ENCODE measurements at places on chromosomes 16 and 17.
A peak's percentile ranks its signal among the peaks of the same experiment; 100 is the strongest.

GRCh38 chr17:42304187-42305030 is 16.1 kb downstream of the STAT5A start:
- no peak for DNase-seq

GRCh38 chr17:77884019-77884418 is 74.5 kb upstream of the TNRC6C start:
- no peak for DNase-seq

- DNase-seq = no peak
Observed at GRCh38 chr17:57609125-57609877, 135.8 kb downstream of the CCDC182 start.

- DNase-seq = no peak
Observed at GRCh38 chr16:69319826-69320739, 8.9 kb downstream of the VPS4A start.

DNA sequence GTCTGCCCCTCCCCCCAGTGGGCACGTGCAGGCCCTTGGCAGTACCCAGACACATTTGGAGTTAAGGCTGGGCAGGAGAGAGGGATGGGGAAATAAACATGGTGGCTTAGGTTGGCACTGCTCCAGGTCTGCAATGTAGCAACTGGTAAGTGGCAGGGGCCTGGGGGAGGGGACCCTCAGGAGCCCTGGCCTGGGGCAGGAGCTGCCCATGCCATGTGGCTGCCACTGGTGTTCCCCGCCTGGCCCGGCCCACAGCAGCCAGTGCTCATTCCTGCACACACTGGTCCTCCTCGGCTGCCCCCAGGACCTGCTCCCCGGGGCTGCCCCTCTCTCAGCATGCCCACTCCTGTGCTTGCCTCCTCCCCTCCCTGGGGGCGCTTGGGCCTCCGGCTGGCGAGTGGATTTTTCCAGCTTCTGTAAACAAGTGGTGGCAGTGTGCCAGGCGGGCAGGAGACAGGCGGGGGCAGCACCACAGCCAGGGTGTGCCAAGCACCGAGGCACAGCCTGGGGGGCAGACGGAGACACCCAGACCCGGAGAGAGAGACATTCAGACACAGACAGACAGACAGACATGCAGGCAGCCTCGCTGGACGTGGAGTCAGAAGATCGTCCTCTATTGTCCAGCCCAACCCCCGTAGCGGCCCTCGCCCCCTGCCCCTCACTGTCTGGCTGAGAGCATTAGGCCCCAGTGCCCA is 9.4 kb downstream of the THRA start:
- DNase-seq = peak; percentile 17

GRCh38 chr17:63714550-63715277 is 14.8 kb upstream of the LIMD2 start:
- no peak for DNase-seq

GRCh38 chr17:58576679-58577367 is 62.4 kb upstream of the MTMR4 start:
- DNase-seq = no peak

GRCh38 chr17:4950075-4950745 is 709 bp upstream of the ENO3 start:
- DNase-seq = no peak

- DNase-seq = no peak
Observed at GRCh38 chr17:83057793-83058265, 21.6 kb upstream of the METRNL start.

GRCh38 chr16:22693638-22694340 is 120.2 kb upstream of the HS3ST2 start:
- no peak for DNase-seq

DNA sequence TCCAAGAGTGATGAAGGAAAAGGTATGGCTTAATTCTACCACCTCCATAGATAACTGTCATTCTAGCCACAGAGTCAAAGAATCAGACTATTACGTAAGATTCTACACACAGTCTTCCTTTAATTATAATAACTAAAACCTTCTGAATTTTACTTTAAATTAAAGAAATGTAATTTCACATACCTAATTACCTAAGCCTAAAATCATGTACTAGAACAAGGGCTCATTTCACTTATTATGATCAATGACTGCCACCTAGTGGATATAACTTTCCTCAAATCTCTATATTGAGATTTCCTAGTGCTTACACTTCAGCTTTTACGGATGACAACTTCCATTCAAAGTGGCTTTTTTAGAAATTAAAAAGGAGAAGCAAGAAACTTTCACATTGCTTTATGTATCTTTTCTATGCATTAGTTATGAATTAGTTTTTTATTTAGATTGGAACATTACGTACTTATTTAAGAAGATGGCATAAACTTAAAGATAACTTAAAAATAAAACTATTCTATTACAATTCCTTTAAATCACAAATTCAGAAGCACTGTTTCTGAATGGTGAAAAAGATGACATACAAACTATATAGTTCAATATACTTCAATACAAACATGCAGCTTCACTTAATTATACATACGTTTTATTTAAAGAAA is 18.2 kb upstream of the ABCA10 start:
- DNase-seq = no peak

DNA sequence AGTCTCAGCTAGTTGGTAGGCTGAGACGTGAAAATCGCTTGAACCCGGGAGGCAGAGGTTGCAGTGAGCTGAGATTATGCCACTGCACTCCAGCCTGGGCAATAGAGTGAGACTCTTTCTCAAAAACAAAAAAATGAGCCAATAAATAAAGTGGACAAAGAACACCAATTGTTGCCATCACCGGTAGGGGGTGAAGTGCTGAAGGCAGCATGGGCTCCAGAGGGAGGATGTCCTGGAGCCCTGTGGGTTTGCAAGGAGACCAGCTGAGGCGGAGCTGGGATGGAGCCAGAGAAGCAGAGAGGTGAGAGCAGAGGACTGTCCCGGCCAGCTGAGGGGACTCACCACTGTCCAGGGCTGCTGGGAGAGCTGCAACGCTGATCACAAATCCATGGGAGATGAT is 13.8 kb downstream of the CHST6 start:
- DNase-seq = no peak

GRCh38 chr16:22787466-22788192 is 26.3 kb upstream of the HS3ST2 start:
- DNase-seq = no peak

GRCh38 chr17:32127158-32127897 is 15.0 kb upstream of the RHOT1 start:
- no peak for DNase-seq

GRCh38 chr17:58121925-58122324 is 26.3 kb upstream of the OR4D1 start:
- no peak for DNase-seq

GRCh38 chr16:82301146-82301755 is 131.2 kb upstream of the MPHOSPH6 start:
- no peak for DNase-seq
